NCI-H1417 treated with DMSO at 0.1 percent for 48 hours (cell line): ENCODE measurements at places on chromosomes 2 and 18.

- no peak for DNase-seq
These were observed 182.8 kb upstream of the RAB12 start for GRCh38 chr18:8426401-8426800.

DNA sequence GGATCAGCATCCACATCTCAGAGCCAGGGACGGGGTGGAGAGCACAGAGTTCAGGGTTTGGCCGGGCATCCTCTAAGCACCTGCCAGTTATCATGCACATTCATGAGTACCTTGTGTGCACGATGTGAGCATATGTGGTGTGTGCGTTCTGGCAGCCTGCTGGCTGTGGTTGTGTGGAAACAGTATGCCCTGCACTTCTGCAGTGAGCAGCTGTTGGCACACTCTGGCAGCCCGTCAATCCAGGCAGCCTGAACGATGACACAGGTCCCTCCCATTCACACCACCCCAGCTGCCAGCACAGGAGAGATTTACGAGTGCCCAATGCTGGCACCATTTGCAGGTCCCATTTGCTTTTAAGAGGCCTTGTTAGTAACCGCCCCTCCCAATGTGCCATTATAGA lies 74.2 kb downstream of the CD8B2 start:
- no peak for DNase-seq

- no peak for DNase-seq
These were observed 138.9 kb upstream of the KLHL14 start for GRCh38 chr18:32911660-32912284.

- no peak for DNase-seq
These were observed 36.0 kb upstream of the DARS1 start for GRCh38 chr2:136021406-136021805.

- DNase-seq = no peak
These were observed 8.1 kb upstream of the TYMS start for GRCh38 chr18:649341-649740.

DNA sequence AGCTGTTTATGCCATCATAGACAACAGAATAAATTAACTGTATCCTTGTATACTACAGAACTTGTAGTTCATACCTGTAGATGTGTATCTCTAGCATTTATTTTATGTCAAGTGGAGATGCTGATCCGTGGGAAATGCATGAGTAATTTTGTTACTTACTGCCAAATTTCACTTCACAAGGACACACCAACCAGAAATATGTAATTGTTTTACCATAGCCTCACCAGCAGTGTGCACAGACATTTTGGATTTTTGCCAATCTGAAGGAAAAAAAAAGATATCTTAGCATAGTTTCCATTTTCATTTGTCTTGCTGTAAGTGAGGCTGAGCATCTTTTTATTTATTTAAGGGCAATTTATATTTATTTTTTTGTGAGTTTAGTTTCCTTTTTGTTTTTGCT lies 265.1 kb upstream of the OSR1 start:
- DNase-seq = no peak

GRCh38 chr2:13858626-13859025 lies 773.9 kb upstream of the LRATD1 start:
- no peak for DNase-seq

GRCh38 chr18:51194604-51195003 lies 2.9 kb downstream of the MEX3C start:
- DNase-seq = no peak

- DNase-seq = no peak
These were observed 18.1 kb downstream of the ABHD3 start for GRCh38 chr18:21686282-21687105.

- no peak for DNase-seq
These were observed 11.3 kb downstream of the PCARE start for GRCh38 chr2:29063056-29063455.

DNA sequence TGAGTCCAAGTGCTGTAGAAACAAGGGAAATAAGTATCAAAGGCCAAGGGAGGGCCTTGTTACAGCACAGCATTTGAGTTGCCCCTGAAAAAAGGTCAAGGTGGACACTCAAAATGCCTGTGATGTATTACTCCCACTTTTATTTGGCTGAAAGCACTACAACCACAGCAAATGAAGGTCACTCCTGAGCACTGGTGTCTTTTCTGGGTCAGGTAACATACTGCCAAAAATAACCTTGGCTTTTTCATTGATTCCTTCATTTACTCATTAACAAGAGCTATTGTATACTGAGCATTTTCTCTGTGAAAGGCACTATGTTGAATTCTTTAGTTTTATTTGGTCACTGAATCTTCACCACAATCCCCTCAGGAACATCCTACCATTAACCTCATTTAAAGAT lies 590.3 kb downstream of the BCL11A start:
- DNase-seq = no peak

- DNase-seq = no peak
These were observed 150.3 kb upstream of the TNP1 start for GRCh38 chr2:217010173-217010572.

DNA sequence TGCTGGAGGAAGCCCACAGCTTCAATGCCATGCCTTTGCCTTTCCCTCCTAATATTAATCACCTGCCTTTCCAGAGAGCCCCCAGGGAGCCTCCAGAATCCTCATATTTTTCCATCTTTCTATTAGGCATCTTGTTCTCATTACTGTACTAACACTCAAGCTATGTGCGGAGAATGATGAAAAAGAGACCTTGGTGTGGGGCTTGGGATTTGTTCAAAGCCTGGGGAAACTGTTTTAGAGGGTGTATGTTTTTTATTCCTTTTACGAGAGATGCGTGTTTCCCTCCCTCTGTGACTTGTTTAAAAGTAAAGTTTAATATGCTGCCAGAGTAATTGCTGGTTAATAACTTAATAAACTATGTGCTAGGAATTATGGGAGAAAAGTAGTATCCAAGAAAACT lies 102.4 kb upstream of the ZFP36L2 start:
- DNase-seq = no peak

DNA sequence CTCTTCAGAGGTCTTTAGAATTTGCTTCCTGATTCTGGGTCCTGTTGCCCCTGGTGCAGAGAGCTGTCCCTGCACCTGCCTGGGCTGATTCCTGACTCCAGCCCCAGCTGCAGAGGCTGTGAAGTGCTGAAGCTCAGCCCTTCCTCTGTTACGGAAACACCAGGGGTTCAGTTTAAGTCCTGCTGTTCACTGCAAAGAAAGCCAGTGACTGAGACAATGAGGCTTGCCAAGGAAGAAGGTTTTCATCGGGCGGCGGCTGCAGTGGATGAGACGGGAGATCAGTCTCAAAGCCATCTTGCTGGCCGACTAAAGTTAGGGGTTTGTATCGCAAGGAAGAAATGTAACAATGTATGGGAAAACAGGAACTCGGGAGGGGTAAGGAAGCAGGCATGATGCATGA lies 142.4 kb upstream of the ZNF236 start:
- DNase-seq = peak; percentile 44

DNA sequence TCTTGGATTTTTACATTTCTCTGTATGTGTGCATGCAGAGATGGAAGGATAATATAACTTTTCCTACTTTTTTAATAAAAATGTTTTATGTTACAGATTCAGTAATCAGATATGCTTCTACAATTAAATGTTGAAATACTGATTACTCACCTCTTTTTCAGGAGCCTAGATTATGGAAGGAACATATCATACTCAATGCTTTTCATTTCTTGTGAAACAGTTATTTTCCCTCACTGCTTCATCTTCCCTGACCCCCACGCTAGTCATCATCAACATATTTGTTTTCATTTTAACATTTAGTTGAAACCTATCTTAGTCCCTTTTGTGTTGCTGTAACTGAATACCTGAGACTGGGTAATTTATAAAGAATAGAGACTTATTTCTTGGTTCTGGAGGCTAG lies 190.7 kb downstream of the WDR7 start:
- DNase-seq = no peak

DNA sequence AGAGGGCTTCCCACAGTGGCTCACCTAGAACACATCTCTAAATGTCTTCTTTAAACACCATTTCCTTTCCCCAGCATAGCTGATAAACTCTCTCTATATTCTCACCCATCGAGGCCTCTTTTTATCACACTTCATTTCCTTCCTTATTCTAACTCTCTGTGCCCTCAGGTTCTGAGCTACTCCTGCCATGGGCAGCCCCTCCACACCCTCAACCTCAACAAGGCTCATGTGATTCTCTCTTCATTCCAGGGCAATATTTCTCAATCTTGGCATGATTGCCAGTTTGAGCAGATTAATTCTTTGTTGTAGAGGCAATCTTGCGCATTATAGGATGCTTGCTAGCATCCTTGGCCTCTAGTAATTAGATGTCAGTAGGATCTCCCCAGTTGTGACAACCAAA lies 999.1 kb downstream of the TSN start:
- DNase-seq = no peak

DNA sequence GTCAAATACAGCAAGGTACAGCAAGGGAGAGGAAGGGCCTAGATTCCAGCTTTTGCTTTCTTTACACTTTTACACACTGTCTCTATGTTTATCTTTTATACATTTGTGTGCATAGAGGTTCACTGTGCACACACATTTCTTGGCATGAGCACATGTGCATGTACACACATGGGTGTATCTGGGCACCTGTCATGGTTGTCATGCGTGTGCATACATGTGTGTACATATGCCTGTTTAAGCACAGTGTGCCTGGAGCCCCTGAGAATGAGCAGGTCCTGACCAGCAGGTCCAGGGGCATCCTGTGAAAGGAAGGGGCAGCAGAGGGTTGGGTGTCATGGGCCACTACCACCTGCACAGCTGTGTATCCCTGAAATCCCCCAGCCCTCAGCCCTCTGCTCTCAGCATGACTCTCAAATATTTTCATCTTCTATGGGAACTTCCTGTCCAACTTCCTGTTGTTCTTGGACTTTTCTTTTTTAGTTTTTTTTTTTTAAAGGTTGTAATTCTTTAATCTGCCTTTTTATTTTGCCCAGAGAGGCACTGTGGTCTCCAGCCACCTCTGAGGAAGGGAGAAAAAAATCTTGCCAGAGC lies 97.0 kb upstream of the EPAS1 start:
- no peak for DNase-seq

DNA sequence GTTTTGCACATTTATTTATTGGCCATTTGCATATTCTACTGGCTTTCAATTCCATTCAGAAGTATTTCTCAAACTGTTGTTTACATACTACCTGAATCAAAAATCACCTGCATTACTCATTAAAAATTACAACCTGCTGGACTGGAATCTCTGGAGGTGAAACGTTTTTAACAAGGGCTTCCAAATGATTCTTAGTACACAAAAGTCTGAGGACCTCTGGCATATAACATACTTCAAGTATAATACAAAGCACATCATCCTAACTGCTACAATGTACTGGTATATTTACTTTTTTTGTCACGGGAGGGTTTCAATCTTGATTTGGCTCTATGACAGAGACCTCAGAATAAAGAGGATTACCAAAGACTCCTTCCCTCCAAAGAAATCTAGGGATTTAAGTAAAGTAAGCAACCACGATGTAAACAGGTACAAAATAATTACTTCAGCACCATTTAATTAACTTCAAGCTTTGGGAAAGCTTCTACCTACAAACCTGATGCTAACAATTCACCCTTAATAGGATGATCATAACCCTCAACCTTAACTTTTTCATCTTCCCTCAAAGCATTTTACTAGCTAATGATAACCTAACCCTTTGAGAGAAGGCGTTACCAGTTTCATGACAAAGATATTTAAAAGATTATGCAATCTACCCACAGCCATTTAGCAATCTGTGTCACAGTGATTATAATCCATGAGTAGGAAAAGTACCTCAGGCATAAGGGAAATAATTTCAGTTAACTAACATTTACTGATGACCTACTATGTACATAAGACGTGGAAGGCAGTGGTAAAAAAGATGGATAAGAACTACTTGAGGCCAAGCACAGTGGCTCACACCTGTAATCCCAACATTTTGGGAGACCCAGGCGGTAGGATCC lies 24.7 kb downstream of the ATAD2B start:
- DNase-seq = no peak

DNA sequence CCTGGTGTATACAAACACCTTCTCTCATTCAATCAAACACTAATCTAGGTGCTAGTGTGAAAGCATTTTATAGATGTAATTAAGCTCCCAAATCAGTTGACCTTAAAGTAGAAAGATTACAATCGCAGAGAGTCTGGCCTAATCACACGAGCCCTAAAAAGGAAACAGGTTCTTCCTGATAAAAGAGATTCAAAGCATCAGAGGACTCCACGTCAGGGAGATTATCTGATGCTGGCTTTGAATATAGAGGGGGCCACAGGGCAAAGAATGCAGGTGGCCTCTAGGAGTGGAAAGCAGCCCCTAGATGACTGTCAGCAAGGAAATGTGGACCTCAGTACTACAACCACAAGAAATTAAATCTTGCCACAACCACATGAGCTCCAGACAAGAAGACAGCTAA lies 28.2 kb upstream of the ZC3H15 start:
- DNase-seq = no peak

DNA sequence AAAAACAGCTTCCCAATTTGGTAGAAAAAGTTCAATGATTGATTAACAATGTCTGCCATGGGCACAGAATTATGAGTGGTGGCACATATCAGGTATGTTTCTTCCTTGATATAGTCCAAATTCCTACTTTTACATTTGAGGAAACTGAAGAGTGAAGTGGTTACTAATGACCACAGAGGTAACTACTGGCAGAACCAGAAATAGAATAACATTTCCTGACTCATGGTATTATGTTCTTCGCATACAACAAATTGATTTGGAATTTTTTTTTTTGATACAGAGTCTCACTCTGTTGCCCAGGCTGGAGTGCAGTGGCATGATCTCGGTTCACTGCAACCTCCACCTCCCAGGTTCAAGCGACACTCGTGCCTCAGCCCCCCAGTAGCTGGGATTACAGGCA lies 6.0 kb upstream of the NFE2L2 start:
- no peak for DNase-seq

GRCh38 chr2:206176901-206177300 lies 17.2 kb downstream of the EEF1B2 start:
- DNase-seq = no peak

DNA sequence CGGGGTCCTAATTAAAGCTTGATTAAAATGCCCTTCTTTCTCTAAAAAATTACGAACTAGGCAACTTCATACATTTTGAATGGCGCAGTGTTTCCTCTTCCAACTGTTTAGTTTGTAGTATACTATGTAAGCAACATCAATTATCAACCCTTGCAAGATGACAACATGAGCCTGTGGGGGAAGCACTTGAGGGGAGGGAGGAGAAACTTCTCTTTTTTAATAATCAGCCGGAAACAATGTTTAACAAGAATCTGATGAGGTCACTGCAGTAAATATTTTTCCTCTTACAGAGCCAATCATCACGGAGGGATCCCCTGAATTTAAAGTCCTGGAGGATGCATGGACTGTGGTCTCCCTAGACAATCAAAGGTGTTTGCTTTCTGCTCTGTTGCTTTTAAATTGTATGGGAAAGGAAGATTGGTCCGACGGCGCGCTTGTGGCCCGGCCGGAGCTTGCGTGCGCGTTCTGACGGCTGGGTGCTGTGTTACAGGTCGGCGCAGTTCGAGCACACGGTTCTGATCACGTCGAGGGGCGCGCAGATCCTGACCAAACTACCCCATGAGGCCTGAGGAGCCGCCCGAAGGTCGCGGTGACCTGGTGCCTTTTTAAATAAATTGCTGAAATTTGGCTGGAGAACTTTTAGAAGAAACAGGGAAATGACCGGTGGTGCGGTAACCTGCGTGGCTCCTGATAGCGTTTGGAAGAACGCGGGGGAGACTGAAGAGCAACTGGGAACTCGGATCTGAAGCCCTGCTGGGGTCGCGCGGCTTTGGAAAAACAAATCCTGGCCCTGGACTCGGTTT lies 5.3 kb upstream of the DLX1 start:
- DNase-seq = no peak
